ENCODE measurements at places on chromosomes 12 and 14.

DNA sequence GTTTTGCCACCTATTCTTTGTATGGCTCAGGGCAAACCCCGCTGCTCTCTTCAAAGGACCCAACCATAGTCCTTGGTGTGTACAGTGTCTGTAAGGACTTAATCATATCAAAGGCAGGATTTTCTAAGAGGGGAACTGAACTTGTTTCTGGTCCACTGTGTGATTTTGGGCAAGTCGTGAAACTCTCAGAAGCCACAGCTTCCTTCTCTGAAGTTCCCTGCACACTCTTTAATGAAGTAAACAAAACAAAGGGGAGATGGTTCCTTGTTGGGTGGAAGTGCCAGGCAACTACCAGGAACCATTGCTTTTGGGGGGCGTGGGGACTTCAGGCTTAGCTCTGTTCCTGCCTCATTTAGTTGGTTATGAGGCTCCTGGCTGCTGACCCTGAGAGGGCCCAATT lies 152.4 kb downstream of the VRK1 start:
- no peak for DNase-seq

- no peak for DNase-seq
Observed at GRCh38 chr12:169528-170370, 44.2 kb downstream of the SLC6A12 start.

- DNase-seq, result peak; percentile 75
Observed at GRCh38 chr14:77043177-77043983, 14.9 kb upstream of the IRF2BPL start.

DNA sequence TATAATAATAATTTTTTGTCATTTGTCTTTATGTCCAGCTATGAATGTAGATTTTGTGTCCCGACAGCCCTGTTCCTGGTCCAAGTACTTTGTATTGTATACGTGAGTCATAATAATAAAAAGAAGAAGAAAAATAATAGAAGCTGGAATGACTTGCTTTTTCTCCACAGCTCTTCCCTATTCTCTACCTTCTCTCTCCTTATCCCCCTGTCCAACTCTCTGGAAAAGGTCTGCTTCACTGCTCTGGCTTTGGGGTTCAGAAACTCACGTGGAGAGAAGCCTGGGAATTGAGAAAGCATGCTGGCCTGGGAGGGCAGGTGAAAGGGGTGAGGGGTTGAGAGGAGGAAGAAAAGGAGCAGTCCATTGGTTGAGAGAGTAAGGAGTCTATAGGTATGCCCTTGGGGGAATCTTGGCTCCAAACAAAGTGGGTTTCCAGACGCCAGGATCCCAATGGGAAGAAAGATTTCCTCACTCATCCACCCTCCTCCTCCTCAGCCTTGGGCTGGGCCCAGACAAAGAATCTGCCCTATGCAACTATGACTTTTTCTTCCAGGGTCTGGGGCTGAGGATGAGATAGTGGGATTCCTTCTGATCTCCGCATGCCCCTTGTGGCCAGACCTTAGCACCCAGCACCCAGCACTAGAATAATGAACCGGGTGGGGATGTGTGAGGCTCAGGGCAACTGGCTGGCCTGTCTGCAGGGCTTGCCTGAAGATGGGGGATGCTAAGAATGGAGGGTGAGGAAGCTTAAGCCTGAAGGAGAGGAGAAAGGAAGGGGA lies 4.0 kb downstream of the HOXC8 start:
- no peak for DNase-seq

DNA sequence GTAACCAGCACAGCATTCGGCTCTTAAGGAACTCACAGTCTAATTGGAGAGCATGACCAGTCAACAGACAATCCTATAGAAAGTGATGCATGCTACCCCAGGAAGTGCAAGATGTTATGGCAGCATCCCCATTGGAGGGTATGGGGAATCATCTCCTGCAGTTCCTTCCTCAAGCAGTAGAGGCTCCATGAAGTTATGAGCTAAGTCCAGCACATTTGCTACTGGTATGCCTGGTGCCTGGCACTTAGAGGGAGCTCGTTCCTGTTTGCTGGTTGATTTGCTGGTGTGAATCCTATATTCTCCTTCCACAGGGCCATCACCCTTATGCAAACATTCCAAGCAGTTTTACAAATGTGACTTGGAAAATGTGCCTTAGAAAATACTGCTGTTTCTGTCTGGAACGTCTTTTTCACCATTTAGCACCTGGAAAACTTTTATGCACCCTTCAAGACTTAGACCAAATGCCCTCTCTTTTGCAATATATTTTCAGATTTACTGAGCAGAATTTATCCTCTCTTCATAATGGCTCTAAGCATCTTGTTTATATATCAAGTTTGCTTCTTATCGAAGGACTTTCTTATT lies 136.1 kb upstream of the WSCD2 start:
- no peak for DNase-seq

- DNase-seq, result no peak
Observed at GRCh38 chr12:109934026-109934425, 34.0 kb downstream of the TCHP start.

DNA sequence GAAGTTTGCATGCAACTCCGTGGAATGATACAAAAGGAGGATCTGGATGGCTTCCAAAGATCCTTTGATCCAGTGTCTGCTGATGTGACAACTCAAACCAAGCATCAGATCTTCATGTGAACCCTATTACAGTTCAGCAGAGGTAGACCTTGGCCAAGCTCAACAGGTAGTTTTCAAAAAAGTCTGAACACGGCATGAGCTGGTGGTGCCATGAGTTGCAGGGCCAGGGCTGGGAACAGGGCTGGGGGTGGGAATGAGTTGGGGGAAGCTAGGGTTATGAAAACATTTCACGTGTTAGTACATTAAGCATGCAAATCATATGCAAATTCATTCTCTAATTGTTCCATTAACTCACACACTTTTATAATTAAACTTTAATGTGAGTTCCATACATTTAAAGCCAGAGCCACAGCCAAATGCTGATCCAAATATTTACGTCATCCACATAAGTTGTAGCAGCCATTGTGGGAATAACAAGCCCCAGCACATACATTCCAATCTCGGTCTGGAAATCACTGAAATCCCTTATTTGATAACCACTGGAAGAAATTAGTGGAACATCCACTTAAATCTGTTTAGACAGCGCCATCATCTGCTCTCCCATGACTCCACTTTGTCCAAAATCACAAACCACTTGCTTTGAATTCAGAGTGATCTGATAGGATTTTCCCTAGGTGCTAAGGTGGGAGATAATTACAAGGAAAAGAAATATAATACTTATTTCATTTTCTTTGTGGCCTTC lies 158.5 kb downstream of the APAF1 start:
- DNase-seq, result no peak

GRCh38 chr12:22728987-22729386 lies 104.0 kb downstream of the ETNK1 start:
- no peak for DNase-seq

DNA sequence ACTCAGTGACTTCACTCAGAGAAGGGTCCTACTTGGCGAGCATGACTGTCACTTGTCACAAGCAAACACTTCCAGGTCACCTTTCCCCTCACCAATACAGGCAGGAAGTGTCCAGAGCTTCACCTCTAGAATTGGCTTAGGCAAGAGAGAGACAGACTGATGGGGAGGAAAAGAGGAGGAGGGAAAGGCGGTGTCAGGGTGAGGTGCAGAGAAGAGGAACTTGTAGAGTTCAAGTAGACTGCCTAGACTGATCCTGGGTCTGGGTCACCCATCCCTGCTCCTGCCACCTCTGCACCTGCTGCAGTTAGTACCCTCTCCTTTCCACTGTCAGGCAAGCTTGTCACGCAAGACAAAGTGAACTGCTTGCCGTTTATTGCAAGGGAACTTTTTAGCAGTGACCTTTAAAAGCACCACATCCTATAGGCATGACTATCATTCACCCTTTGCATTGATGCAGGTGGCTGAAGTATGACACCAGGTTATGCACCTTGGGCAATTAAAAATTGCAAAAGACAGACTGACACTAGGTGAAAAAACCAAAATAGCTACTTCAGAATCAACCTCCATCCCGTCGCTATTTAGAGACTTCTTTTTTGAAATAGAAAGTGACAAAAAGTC lies 292.4 kb downstream of the SYT1 start:
- DNase-seq, result no peak

DNA sequence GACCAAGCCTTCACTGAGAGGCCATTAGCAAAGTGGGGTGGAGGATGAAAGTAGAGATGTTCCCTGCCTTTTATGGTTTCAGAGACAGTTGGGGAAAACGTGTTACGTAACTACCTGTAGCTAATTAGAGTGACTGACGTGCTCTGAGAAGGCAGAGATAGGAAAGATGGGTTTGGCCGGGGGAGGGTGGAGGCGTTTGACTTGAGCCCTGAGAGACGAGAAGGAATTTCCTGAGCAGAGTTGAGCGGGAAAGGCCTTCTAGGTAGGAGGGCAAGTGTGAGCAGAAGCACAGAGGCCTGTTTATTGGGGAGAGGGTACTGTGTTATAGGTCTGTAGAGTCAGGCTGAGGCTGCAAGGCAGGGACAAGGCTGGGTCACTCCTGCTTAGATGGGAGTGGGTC lies 8.6 kb downstream of the TUNAR start:
- no peak for DNase-seq

GRCh38 chr14:89618811-89619551 lies 201.9 kb upstream of the FOXN3 start:
- peak; percentile 85 for DNase-seq

- DNase-seq, result no peak
Observed at GRCh38 chr12:109292342-109292711, 16.8 kb downstream of the FOXN4 start.

GRCh38 chr12:111785651-111786050 lies 18.9 kb downstream of the ALDH2 start:
- DNase-seq, result no peak

DNA sequence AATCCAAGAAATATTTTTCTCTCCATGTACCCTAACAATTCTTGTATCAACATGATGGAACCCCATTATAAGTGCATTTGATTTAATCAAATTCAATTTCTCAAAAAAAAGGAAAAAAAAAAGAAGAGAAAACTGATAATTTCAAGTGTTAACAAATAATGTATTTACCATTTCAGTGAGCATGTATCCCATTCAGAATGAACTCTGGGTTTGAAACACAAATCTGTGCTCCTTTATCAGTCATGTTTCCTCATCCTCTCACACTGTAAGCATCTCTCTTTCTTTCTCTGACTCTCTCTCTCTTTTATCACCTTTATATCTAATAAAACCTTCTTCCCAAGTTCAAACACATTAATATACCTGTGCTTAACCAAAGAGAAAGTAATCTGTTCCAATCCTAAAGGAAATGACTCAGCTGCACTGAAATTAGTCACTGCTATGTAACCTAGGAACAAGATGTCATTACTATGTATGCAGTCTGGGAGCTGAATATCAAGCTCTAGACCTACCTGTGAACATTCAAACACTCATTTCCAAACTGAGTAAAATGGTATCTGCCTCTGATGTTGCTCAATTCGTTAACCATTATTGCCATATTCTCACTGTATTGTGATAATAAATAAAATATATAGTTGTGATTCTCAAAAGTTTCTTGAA lies 135.0 kb upstream of the LRIG3 start:
- no peak for DNase-seq

DNA sequence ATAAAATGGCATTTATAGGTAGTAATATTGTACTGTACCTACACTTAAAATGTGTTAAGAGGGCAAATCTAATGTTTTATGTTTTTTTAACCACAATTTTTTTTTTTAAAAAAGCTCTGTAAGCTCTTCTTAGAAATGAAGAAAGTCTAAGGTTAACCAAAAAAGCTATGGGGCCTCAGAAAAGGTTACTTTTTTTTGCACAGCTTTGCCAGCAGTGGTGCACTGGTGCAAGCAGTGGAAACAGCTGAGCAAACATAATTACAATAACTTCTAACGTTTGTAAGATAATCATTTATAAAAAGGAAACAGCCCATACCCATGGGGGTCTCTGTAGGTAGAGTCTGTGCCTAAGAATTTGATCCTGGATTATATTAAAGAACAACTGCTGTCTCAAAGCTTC lies 85.1 kb upstream of the NID2 start:
- DNase-seq, result no peak

- DNase-seq, result peak; percentile 34
Observed at GRCh38 chr12:95790033-95790916, at the start of gene NTN4. NTN4 (minus strand) TSS chr12:95790764; CDS start chr12:95790309, 455 bp downstream.
